ENCODE measurements at places on chromosomes 4 and X.

DNA sequence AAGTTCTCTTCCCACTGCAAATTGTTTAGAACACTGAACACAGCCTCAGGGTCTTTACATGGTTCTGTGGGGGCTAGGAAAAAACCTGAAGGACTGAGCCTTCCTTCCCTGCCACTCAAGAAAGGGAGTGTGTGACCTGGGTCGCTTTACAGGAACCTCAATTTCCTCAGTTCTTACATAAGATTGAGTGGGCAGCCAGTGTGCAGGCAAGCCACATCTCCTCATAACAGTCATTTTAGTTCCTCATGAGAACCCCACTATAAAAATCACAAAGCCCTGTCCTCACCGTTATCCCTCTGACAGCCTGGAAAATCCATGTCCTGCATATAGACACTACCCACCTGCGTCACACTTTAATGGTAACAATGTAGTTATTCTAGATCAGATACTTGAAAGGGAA is 2.1 kb upstream of the ETDC start:
- DNase-seq, result no peak

- DNase-seq, result no peak
These were observed 10.0 kb upstream of the ADD1 start for GRCh38 chr4:2833671-2834000.

GRCh38 chr4:139665690-139666529 is at the start of gene MGST2:
MGST2 (plus strand) TSS chr4:139665819; CDS start chr4:139666020, 201 bp downstream.
- DNase-seq, result no peak

GRCh38 chr4:10811991-10812390 is 127.4 kb upstream of the CLNK start:
- no peak for DNase-seq

DNA sequence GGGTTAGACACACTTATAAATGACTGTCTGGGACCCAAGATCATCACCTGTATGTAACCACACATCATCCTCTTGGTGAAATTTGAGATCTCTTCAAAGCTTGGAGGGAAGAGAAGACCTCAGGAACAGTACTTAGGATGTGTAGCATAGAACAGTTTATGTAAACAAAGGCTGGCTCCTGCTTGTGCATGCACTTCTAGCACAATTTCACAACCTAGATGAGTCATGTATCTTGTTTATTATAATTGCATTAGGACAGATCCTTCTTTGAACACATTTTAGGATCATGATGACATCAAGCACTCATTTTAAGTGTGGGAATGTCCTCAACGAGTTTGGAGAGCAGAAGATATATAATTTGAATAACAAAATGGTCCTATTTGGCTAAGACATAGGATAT is 26.3 kb upstream of the ZMAT1 start:
- DNase-seq, result no peak

- DNase-seq, result no peak
These were observed 186.0 kb upstream of the CXorf66 start for GRCh38 chrX:140151316-140151715.

DNA sequence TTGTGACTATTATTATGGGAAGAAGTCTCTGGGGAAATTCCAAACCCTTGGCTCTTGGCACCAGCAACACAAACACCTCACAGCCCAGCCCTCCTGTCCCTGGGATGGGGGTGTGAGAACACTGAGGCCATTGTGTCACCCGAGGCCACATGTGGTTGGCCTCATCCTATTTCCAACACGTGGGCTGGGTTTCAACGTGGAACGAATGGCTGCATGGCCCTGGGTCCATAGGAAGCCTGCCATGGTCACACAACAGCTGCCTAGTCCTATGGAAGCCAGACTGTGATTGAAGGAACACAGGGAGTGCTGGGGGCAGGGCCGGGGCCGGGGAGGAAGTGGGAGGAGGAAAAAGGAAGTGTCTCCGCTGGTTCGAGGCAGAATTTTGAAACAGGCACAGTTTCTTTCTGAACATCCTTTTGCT is 10.0 kb downstream of the CLCN4 start:
- no peak for DNase-seq

- peak; percentile 4 for DNase-seq
These were observed 592.0 kb downstream of the IQCM start for GRCh38 chr4:149223659-149224058.

GRCh38 chrX:137062915-137063617 is 29.3 kb upstream of the GPR101 start:
- DNase-seq, result no peak

- no peak for DNase-seq
These were observed 6.0 kb downstream of the SLC2A9 start for GRCh38 chr4:10015140-10015753.

GRCh38 chrX:79266702-79267101 is 100.4 kb downstream of the ITM2A start:
- DNase-seq, result no peak

- DNase-seq, result no peak
These were observed 110.0 kb upstream of the PPARGC1A start for GRCh38 chr4:23999714-24000469.

GRCh38 chr4:140053185-140053584 is 100.8 kb downstream of the MAML3 start:
- no peak for DNase-seq

DNA sequence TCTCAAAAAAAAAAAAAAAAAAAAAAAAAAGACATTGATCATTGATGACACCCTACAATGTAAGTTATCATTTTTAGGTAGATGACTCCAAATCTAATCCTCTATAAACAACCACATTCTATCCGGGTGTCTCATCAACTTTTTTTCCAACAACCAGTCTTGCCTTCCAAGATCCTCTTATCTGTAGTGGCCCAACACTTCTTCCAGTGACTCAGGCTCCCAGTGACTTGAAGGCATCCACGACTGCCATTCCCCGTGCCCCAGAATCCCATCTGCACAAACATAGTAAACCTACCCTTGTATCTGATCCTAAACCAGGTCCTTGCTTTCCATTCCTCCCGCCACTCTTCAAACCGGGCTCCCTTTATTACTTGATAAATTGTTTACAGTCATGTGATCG is 15.6 kb upstream of the TSPAN5 start:
- DNase-seq, result no peak

DNA sequence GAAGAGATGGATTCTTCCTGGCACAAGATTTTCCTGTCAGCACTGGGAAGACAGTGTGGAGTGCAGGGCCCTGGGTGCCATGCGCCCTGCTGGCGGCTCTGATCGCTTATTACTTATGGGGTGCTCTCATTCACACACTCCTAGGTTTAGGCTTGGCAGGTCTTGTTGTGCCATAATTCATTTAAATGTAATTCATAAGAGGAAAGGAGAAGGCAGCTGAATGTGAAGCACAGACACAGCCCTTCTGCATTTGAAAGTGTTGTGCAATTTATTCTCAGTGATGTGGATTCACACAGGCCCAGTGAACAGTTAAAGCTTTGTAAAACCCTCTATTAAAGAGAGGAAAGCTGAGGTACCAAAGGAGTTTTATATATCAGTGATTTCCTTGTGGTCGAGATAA is 249.7 kb downstream of the C4orf33 start:
- no peak for DNase-seq

Data from stromal cell of bone marrow (primary cell).